Caudate nucleus (tissue), 63 donors: ENCODE measurements at places on chromosomes 3 and 15.

DNA sequence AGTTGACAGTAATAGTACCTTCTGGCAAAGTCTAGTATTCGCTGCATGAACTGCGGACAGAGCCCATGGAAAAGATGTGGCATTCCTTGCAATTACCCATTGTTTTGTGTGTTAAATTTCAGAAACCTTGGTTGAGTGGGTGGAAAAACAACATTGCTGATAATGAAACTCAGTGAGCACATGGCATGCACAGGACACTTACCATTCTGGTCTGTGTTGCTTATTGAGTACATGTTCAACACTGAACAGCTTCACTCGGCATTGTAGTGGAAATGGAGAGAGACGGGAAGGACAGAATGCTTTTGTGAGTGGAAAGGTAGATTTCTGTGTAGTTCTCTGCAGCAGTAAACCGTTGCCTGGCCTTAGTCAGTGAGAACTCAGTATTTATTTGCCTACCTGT, 165.3 kb downstream of the FNDC3B start:
- no peak for DNase-seq

DNA sequence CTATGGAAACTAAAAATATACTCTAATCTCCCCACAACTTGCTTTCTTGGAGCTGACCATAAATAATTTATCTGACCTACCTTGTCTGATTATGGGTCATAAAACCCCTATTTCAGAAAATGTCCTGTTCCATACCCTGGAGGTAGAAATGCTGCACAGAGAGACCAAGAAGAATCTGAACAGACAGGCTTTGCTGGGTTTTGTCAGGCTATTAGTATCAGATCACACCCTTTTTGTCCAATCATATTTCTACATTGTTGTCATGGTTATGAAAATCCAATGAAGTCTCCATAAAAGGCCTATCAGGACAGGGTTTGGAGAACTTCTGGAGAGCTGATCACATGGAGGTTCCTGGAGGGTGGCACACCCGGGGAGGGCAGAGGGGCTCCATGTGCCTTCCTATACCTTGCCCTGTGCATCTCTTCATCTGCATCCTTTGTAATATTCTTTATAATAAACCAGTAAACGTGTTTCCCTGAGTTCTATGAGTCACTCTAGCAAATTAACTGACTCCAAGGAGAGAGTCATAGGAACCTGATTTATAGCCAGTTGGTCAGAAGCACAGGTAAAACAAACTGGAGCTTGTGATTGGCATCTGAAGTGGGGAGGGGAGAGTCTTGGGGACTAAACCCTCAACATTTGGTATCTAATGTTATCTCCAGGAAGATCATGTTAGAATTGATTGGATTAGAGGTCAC, 58.1 kb downstream of the NGLY1 start:
- DNase-seq, result no peak

GRCh38 chr3:29181872-29182271, 99.0 kb upstream of the RBMS3 start:
- no peak for DNase-seq

- DNase-seq, result no peak
These were observed 407.4 kb downstream of the RSL24D1 start for GRCh38 chr15:54789376-54789775.

- peak; percentile 38 for DNase-seq
These were observed 461 bp downstream of the PCYT1A start for GRCh38 chr3:196287090-196287439.

DNA sequence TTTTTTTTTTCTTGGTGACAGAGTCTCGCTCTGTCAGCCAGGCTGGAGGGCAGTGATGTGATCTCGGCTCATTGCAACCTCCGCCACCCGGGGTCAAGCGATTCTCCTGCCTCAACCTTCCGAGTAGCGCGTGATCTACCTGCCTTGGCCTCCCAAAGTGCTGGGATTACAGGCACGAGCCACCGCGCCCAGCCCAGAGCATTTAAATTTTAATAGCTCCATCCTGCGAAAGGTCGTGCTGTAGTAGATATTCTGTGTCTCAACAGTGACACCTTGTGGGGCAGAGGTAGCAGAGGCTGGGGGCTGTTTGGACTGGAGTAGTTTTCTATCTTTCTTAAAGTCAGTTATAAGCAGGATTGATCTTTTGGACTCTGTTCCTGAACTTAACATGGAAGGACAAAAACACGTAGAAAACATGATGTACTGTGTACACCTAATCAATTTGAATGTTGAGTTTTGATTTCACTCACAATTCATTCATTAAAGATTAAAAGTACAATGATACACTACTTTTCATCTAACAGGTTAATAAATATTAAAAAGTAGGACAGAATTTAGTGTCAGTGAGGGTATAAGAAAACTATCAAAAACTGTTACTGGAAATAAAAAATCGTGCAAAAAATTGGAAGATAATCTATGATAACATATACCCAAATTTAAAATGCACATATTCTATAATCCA, 11.0 kb upstream of the PDCD6IP start:
- peak; percentile 6 for DNase-seq

DNA sequence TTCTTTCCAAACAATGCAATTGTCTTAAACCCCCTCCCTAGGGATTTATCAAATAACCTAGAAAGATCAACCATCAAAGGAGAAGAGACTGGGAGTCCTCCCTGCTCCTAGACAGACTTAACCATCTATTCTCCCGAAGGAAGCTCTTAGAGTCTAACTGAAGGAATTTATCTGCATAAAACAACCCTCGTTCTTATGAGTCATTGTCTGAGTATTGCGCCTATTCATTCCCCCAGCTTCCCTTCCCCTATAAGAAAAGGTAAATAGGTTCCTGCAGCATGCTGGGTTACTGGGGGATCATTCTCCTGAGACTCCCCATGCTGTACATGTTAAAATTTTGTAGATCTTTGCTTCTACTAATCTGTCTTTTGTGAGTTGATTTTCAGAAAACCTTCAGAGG, 412.7 kb downstream of the OCA2 start:
- no peak for DNase-seq

- DNase-seq, result no peak
These were observed 104.8 kb downstream of the PLCH1 start for GRCh38 chr3:155640098-155640497.

- DNase-seq, result no peak
These were observed 563.0 kb downstream of the SI start for GRCh38 chr3:164515256-164515655.

DNA sequence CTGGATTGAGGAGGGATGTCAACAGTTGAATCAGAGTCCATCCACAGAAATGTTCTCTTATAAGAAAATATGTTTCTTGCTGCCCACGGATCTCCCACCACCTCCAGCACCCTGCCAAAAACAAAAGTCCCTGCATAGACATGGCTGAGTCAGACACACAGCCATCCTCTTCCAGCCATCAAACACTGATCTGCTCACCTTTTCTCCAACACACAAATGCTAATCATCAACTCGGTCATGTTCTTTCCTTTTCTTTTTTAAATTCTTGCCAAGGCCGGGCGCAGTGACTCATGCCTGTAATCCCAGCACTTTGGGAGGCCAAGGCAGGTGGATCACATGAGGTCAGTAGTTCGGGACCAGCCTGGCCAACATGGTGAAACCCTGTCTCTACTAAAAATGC, 110.7 kb upstream of the IL12A start:
- DNase-seq, result no peak

GRCh38 chr15:80031841-80032240, 27.6 kb upstream of the ZFAND6 start:
- no peak for DNase-seq

DNA sequence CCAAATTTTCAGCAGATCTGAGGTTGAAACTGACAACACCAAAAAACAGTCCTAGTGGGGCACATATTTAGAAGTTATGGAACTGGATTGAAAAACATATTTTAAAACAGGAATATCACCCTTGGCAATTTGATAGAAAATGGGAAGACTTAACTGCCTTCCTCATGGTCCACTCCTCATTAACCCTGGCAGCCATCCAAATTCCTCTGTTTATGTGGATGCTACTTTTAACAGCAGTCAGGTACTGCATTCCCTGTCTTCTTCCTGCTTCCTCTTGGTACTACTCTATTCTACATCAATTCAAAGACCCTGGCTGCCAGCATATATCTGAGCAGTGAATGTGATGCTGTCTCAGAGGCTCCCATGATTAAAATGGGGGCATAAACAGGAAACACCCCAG, 54.3 kb downstream of the PDE8A start:
- no peak for DNase-seq

- no peak for DNase-seq
These were observed 68.7 kb downstream of the BHLHE40 start for GRCh38 chr3:5047764-5048419.

DNA sequence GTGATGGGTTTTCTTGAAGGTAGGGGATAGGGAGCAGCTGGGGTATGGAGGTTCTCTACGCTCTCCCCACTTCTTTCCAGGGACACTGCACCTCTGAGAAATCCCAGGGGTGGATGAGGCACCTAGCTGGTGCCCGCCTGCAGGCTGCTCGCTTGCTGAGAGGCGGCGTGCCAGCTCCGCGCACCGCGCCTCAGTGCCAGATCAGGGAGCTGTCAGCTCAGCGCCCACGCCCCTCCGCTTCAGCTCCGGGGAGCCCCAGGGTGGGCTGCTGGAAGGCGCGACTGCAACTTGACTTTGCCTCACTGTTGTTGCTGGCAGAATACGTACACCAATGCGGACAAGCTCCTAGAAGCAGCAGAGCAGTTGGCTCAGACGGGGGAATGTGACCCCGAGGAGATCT, 345.7 kb upstream of the UMPS start:
- peak; percentile 57 for DNase-seq

DNA sequence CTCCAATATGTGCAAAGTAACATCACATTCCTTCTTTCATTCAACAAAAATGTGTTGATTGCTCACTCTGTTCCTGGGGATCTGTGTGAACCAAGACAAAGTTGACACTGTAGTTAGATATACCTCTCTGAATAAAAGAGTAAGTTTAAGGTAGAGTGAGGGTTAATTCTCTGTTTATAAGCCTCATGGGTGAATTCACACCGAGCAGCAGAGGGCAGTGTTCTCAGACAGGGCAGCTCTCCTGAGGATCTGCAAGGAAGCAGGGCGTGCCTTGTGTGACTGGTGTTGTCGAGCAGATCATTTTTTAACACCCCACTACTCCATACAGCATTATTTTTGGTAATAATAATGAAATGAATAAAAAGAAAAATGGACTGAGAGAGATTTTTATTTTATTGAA, 34.4 kb downstream of the PAQR9 start:
- no peak for DNase-seq
